EH (cell line): ENCODE measurements at places on chromosomes 6 and 20.

DNA sequence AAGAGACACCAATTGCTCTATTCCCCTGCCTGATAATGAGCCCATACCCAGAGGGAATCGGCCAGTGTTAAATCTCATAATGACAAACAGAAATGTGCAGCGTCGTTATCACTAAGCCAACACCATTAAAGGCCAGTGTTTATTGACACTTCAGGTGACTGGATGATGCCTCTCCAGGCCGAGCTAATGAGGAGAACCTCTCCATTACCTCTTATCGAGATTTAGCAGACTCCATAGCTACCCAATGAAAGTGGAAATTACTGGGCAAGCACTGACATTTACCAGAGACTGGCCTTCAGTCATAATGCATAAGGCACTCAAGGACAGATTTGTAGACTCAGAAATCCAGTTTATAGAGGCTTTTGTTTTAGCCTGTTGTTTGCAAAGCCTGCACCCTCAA is 669.5 kb downstream of the MAFB start:
- no peak for DNase-seq

DNA sequence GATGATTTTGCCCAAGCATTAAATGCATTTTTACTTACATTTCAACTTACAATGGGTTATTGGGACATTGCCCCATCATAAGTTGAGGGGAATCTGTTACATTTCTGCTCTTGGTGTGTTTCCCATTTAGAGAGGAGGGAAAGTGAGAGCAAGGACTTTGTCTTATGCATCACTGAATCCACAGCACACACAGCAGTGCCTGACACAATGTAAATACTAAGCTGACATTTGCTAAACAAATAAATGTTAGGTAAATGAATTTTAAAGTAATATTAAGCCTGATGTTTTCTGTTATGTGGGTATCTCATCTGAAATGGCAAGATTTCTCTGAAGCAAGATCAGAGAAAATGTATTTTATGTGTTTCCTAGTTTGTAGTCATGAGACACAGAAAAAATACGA is 143.6 kb upstream of the STXBP5 start:
- DNase-seq: no peak

GRCh38 chr6:161242113-161242512 is 31.7 kb downstream of the AGPAT4 start:
- DNase-seq: no peak

DNA sequence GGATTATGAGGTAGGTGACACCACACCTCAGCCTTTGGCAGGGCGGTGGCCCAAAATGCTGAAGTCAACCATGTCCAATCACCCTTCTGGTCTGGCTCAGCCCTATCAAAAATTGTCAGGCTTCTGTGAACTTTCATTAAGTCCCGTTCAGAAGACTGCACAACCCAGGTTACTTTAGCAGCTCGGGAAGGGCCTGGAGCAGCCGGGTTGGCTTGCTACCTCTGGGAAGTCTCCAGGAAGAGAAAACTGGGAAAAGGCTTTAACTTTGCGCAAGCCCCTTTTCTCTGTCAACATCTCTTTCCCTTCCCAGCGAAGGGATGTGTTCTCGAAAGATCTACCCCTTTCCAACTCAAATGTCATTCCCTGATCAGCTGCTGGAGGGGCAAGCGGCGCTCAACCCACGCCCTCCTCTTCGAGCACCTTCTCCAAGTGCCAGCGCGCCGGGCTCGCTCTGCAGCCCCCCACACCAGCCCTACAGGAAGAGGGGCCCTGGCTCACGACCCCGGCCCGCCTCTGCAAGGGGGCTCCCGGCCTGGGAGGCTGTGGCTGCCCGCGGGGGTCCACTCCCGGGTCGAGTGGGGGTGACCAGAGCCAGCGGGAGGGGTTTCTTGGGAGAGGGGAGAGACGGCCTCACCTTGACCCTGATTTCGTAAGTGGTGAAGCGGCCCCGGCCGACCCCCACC is 573 bp downstream of the SNX3 start:
- DNase-seq: peak; percentile 57

DNA sequence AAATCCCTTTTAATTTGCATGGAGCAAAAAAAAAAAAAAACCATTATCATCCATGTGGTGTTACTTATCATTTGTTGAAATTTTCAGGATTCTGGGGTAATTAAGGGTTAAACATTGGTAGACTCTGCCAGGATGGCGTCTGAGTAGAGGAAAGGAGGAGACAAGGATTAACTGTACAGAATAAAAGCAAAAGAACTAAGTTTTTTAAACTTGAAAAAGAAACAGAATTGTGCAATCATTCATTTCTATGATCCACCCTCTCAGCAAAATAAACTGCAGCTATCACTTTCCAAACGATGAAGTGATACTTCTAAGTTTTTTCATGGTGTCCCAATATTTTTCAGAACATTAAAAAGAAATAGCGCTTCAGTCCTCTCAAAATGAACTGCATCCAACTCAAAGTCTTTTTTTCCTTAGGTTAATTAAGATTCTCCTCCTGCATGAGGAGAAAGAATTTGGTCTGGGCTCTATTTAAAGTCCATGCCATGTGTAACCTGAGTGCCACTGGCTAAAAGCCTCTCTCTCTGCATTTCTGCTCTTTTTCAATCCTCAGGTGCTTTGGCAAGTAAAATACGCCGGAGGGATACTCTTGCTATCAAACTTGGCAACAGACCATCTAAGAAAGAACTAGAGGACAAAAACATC is 69.5 kb upstream of the LTV1 start:
- no peak for DNase-seq

GRCh38 chr6:111662794-111663593 is 57.3 kb upstream of the TRAF3IP2 start:
- DNase-seq: peak; percentile 41

DNA sequence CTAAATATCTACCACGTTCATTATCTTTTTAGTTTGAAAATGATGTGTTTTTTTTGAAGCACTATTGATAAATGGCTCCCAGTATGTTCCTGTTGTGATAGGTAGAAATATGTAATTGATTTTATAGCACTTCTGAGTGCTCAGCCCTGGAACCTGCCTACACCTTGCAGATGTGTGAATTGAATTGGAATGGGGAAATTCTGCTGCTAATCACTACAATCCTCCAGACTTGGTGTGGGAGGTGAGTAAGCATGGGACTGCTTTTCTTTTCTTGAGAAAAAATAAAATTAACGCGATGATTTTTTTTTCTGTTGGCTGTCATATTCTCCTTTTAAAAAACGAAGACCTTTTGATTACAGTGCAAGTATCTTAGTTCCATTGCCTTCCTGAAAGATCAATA is 37.1 kb upstream of the MLIP start:
- DNase-seq: no peak

DNA sequence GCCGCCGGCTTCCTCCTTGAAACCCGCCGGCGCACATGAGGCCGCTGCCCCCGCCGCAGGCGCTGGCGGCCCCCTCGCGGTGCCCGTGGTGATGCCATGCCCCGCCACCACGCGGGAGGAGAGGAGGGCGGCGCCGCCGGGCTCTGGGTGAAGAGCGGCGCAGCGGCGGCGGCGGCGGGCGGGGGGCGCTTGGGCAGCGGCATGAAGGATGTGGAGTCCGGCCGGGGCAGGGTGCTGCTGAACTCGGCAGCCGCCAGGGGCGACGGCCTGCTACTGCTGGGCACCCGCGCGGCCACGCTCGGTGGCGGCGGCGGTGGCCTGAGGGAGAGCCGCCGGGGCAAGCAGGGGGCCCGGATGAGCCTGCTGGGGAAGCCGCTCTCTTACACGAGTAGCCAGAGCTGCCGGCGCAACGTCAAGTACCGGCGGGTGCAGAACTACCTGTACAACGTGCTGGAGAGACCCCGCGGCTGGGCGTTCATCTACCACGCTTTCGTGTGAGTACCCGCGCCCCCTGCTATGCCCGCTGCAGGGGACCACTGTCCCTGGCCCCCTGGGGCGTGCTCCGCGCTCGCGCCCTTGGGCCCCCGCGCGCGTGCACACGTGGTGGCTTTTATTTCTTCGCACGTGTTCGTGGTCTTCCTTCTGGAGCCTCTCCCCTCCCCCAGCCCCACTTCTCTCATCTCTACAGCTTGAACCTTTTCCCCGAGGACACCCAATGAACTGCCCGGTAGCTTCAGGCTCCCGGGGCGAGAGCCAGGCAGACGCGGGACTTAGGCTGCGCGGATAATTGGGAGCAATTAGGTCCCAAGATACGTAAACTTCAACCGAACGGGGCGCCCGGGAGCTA is 453 bp downstream of the KCNQ5 start:
- peak; percentile 67 for DNase-seq

- no peak for DNase-seq
These were observed 28.1 kb downstream of the NCOA7 start for GRCh38 chr6:125818772-125819260.

- no peak for DNase-seq
These were observed 27.3 kb upstream of the SPDEF start for GRCh38 chr6:34583461-34583860.

GRCh38 chr6:130233330-130233729 is 10.6 kb upstream of the SAMD3 start:
- peak; percentile 40 for DNase-seq

DNA sequence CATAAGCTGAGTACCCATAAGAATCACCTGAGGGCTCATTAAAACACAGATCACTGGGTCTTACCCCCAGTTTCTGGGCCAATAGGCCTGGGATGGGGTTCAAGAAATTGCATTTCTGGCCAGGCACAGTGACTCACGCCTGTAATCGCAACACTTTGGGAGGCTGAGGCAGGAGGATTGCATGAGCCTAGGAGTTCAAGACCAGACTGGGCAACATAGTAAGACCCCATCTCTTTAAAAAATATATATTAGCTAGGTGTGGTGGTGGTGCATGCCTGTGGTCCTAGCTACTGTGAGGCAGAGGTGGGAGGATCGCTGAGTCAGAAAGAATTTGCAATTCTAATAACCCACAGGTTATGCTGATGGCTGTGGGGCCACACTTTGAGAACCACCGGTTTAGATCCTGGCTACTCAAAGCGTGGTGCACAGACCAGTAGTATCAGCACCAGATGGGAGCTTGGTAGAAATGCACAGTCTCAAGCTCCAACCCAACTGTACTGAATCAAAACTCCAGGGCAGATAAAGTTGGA is 2.0 kb downstream of the CCM2L start:
- no peak for DNase-seq

DNA sequence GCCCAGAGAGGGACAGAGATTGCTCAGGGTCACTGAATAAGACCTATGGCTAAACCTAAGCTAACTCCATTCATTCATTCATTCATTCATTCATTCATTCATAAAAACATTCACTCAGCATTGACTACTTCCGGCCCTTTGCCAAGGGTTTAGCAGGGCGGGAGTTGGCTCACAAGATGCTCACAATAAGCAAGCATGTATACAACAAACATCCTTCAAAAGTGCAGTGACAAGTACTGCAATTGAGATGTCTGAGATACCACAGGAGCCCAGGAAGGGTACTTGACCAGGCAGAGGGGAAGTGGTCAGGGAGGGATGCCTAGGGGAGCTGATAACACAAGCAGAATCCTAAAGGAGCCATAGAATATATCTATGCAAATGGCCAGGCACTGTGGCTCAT is 18.2 kb upstream of the KIAA1755 start:
- peak; percentile 28 for DNase-seq
